ENCODE measurements at places on chromosomes 6 and 20.

- no peak for DNase-seq
Observed at GRCh38 chr20:3046677-3047462, 1.0 kb downstream of the MRPS26 start.

DNA sequence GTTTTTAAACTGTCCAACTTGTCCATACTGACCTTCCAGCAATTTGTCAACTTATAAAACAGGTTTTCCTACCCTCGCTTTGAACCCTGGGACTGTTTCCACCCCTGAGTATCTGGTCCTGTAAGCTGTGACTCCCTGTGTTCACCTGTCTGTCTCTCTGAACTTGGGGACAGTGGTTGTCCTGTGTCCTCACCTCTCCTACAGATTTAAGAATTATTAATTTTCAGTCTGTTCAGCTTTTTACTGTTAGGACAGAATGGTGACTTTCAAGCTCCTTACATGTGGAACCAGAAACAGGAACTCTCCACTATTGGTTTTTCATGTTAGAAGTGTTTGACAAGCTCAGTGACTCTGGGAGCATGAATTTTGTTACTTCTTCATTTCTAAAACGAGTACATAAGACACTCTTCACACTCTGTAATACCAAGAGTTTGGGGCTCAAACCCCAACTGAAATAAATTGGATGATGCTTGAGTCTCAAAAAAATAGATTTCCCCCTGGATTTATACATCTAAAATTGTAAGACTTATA is 713.9 kb downstream of the COL12A1 start:
- DNase-seq = no peak

DNA sequence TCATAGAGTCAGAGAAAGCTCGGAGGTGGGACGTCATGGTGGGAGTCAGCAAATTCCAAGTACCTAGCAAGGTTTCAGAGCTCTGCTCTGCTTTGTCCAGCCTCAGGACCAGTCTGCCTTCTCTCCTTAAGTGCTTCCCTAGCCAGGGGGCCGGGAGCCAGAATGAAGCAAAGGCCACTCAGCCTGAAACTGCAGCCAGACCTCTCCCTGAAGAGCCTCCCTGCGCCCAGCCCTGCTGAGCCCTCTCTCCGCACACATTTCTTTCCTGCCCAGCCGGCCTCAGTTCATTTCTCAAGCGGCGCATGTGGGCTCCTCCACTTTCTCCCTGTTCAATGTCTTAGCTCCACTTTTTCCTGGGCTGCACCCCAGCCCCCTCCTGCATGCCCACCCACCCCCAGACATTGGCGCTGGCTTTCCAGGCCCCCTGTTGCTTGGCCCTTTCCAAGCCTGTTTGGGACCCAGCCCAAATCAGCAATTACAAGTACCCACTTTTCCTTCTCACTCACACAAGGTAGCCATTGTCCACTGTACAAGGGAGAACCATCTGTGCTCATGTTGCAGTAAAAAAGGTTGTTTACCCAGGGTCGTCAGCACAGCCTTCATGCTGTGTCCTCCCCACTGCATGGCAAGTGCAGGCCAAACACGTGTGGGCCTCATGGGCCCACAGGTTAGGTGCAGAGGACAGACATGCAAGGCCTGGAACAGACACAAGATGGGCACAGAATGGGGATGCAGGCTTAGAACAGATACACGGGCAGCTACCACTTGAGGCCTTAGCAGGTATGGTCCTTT is 147.1 kb downstream of the MRPL14 start:
- no peak for DNase-seq

DNA sequence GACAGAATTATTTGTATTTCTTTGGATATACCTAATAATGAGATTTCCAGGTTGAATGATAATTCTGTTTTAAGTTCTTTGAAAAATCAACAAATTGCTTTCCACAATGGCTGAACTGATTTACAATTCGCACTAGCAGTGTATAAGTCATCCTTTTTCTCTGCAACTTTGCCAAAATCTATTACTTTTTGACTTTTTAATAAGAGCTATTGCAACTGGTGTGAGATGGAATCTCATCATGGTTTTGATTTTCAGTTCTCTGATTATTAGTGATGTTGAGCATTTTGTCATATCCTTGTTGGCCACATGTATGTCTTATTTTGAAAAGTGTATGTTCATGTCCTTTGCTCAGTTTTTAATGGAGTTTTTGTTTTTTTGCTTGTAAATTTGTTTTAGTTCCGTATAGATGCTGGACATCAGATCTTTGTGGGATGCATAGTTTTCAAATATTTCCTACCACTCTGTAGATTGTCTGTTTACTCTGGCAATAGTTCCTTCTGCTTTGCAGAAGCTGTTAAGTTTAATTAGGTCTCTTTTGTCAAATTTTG is 409.8 kb upstream of the CITED2 start:
- no peak for DNase-seq

- no peak for DNase-seq
Observed at GRCh38 chr6:118152524-118152923, 245.5 kb downstream of the SLC35F1 start.

GRCh38 chr6:130507666-130508028 is 141.8 kb downstream of the TMEM200A start:
- DNase-seq = no peak

GRCh38 chr6:43740321-43740960 is 29.6 kb upstream of the VEGFA start:
- no peak for DNase-seq

- no peak for DNase-seq
Observed at GRCh38 chr6:136274062-136274461, 15.6 kb downstream of the BCLAF1 start.

- DNase-seq = peak; percentile 41
Observed at GRCh38 chr20:13231031-13231752, 10.1 kb downstream of the ISM1 start.

- DNase-seq = peak; percentile 18
Observed at GRCh38 chr6:14386668-14387067, 269.1 kb downstream of the CD83 start.

- DNase-seq = no peak
Observed at GRCh38 chr6:20427856-20428255, 26.2 kb downstream of the E2F3 start.

Data from inflammatory macrophage treated with lipopolysaccharide for 1 hour (primary cell).